ENCODE measurements at places on chromosomes 1 and 21.

DNA sequence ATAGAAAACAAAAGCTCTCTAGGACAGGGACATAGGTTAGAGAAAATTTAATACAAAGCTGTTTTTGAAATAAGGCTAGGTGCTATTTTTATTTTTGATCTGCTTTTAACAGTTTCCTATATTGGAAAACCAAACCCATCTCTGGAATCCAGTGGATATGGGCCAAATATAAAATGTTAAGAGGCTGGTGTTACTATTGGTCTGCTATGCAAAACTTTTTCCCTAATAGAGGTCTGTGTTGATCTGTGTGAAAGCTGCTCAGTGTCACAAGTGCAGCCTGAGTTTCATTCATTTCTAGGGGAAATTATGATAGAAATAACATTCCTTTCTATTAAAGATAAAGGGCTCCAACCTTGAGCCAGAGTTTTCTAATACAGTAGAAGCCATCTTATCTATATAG, 116.4 kb downstream of the OLFML2B start:
- no peak for DNase-seq

DNA sequence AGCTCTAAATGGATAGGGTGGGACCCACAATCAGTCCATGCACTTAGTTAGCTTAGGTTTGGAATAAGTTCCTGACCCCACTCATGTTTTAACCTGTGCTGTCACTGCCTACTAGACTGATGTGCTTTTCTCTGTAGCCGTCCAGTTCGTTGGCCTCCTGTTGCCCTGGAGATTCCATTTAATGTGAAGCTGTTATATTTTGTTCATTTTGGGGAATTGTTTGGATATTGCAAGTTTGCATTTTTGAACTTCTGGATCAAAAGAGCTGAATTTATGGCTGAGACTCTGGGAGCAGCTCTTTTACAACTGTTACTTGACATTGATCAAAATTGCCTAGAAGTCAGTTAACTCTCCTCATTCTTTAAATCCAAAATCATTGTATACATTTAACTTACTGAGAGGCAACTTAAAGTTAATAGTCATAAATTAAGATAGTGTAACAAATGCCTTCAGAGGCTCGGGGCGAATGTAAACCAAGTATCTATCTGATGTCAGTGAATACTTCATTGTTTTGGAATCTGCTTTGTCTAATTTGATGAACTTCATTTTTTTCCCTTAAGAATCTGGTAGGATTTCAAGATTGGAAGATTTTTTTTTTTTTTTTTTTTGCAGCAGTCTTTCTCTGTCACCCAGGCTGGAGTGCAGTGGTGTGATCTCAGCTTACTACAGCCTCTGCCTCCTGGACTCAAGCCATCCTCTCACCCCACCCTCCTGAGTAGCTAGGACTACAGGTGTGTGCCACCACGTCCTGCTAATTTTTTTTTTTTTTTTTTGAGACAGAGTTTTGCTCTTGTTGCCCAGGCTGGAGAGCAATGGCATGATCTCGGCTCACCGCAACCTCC, 38.1 kb downstream of the MIGA1 start:
- DNase-seq, result no peak

DNA sequence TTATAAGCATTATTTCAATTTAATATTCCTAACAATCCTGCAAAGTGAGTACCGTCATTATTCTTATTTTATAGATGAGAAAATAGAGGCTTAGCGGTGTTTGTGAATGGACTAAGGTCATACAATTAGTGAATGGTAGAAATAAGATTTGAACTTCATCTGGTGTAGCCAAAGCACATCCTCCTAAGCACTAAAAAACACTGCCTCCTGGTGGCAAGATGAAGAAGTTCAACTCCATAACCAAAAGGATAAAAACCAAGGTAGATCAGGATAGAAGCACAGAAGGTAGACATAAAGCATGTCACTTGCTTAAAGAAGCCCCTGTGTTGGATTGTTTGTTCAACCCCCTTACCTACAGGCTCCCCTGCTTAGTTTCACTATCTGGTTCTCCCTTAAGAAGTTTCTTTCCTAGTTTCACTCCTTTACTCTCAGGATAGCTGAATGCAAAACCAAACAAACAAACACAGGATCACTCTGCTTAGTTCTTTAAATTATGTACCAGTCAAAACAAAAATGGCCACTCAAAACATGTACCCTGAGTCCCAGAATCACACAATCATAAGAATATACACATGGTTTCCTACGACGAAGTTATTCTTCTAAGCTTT, 12.7 kb upstream of the AIM2 start:
- no peak for DNase-seq

DNA sequence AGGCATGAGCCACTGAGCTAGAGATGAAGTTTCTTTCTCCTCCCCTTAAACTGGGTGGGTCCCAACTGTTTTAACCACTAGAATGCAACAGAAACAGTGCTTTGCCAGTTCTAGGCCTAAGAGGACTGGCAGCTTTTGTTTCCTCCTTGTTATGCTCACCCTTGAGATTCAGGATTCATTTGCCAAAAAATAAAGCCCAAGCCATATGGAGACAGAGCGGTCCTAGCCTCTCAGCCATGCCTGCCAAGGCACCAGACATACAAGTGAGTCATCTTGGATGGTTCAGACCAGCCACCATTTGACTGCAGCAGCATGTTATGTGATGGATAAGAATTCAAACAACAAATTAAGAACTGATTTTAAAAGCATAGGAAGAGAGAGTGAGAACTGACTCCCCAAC, 38.1 kb upstream of the STUM start:
- DNase-seq, result peak; percentile 69

GRCh38 chr1:212475151-212475550, 42.4 kb downstream of the NENF start:
- DNase-seq, result no peak

DNA sequence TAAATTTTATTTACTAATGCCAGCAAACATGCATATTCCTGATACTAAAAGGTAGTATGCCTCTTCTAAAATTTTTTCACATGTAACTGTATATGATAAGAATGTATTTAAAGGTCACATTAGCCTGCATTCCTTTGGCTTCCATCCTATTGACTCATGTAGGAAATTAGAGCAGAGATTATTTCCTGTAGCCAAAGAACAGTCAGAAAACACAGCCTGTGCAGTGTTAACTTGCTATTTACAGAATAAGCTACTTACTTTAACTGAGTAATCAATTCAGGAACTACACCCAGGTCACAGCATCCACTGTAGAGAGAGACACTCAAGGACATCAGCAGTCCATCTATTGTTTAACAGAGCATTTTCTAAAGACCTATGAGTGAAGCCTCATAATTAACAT, 154.5 kb upstream of the ADGRL4 start:
- DNase-seq, result no peak

- DNase-seq, result no peak
Measured at GRCh38 chr1:16094453-16095158, 21.2 kb upstream of the FAM131C start.

GRCh38 chr1:113252166-113252565, 138.1 kb upstream of the MAGI3 start:
- DNase-seq, result no peak

DNA sequence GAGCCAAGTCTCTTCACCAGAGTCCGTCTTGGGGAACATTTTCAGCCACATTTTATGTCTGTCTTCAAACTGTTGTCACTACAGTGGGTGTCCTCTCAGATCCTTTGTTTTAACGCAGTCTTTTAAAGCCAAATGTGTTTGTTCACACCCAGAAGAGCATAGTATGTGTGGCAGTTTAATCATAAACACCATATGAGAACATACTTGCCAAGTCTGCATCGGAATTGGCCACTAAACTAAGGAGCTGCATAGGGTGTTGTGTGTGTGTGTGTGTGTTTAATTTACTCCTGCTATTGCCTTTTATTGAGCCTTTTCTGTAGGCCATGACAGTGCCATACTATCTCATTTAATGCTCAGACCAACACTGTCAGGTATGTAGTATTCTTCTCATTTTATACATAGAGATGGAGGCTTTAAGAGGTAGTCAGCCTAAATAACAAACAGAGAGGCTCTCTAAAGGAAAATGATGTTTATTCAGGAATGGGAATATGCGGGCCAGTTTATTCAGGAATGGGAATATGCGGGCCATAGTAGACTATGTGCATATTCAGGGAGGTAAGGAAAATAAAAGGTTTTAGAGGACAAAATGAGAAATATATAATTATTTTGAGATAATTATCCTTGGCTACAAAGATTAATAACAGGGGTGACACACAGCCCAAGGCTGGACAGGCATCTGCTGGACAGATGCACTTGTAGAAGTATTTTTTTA, 67.9 kb upstream of the L1TD1 start:
- DNase-seq, result no peak

GRCh38 chr1:101216623-101217022, 20.2 kb upstream of the S1PR1 start:
- no peak for DNase-seq
